ENCODE measurements at places on chromosomes 2 and 18.

- peak; percentile 59 for DNase-seq
Observed at GRCh38 chr2:19863303-19864041, 38.3 kb downstream of the TTC32 start.

GRCh38 chr18:25038261-25038660 lies 313.7 kb downstream of the ZNF521 start:
- no peak for DNase-seq

GRCh38 chr2:146229508-146230155 lies 1615.2 kb upstream of the ACVR2A start:
- DNase-seq = no peak

DNA sequence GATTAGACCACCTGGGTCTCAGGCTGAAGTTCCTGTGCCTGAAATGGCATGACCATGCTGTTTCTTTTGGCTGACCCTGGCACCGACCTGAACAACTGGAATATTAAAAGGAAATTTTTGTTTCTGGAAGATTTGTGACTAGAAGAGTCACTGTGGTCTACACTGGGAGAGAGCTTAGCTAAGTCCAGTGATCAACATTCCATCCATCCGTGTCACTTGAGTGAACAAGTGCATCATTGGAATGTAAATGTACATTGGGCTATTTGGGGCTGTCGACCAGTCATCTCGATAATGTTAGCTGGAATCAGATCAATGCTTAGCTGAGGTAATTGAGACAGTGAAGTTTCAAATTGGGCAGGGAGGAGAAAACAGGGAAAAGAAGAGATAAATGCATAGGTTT lies 95.4 kb upstream of the CCDC85A start:
- DNase-seq = no peak

Measured in effector CD4-positive, alpha-beta T cell (primary cell).